Thymus (tissue), 14 donors: ENCODE measurements at places on chromosomes 7 and 10. TPM values are rescaled to one million over a fixed set of nuclear protein-coding genes. Genes with fewer than 3 reads are reported as not detected.

DNA sequence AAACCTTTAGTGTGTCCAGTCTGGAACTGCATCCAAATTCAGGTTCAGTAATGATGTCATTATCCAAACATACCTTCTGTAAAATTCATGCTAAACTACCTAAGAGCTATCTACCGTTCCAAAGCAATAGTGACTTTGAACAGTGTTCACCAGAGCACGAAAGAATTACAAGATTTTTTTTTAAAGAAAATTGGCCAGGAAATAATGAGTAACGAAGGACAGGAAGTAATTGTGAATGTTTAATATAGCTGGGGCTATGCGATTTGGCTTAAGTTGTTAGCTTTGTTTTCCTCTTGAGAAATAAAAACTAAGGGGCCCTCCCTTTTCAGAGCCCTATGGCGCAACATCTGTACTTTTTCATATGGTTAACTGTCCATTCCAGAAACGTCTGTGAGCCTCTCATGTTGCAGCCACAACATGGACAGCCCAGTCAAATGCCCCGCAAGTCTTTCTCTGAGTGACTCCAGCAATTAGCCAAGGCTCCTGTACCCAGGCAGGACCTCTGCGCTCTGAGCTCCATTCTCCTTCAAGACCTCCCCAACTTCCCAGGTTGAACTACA, 694 bp upstream of the FAS start:
- DNase-seq: no peak

DNA sequence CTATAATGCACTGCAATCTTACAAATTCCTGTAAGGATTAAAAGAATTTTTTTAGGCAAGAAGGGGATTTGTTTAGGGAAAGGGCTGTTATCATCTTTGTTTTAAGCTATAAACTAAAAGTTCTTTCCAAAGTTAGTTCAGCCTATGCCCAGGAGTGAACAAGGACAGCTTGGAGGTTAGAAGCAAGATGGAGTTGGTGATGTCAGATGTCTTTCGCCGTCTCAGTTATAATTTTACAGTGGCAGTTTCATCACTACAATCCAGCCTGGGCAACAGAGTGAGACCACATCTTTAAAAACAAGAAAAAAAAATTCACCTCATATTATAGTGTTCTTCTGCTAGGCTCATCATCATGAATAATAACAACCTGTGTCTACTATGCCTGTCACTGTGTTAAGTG, 2.1 kb upstream of the TOMM7 start:
- DNase-seq: no peak

DNA sequence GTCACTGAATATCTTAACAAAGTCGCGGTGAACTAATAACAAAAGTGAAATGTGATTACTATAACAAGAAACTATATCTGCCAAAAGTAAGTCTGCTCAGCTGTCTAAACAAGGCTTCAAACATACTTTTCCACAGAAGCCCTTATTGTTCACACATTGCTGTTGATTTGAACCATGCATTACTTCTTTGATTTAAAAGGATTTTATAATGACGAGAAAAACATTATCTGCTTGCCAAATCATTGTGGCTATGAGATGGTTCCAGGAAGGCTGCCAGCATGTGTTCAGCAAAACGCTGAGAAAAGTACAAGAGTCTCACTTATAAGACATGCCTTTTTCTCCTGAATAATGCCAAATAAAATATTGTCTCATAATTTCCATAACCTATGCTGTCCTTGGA, 24.4 kb downstream of the RNF133 start:
- DNase-seq: no peak

DNA sequence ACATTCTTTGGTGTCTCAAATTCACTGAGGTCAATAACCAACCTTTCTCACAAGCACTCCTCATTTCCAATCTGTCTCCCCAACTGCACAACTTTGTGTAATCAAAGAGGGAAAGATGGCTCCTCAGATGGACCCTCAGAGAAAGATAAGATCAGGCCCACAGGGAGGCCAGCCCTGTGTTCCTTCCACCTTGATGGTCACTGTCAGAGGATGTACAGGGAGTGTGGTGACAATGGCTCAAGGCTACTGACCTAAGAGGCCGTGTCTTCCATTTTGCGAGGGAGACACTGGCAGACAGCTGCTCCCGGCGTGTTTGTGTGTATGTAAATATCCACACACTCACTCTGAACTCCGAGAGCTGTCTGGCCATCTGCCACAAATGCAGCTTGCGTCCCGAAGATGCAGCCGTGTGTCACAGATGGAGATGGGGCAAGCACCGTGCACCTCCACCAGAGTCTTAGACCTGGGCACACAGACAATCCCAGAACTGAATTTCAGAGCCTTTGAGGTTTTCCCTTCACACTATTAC, 712.1 kb upstream of the NRP1 start:
- no peak for DNase-seq

DNA sequence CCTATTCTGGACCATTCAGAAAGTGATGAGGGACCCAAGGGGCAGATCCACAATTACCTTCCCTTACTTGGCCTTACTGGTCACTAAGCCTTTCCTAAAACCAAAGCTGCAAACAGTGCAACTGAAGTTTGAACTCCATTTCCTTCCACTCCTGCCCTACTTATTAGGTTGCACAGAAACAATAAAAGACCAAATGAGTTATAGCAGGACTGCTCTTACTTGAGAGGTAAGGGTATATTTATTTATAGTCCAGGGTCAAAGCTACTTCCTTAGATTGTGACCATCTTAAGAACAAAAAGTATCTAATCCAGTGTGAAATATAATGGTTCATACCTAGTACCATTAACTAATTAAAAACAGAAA, 27.0 kb downstream of the CDK6 start:
- DNase-seq: no peak

DNA sequence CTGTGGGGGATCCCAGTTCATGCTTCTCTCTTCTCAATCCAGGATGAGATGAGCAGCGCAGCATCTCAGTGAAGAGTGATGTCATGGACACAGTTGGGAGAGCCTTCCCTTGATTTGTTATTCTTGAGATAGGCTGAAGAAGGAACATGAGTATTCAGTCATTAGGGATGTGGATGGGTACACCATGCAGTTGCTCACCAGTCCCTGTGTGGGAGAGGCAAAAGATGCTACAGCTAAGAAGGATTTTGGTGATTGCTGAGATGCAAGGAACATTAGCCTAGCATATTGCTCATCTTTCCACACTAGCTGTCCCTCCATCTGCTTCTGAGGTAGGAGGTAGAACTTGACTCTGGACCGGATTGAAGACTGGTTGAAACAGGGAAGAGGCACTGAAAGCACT, 179.6 kb downstream of the GALNT17 start:
- no peak for DNase-seq

- no peak for DNase-seq
These were observed 650.7 kb downstream of the INHBA start for GRCh38 chr7:41052201-41052600.

- DNase-seq: no peak
These were observed 5.8 kb downstream of the IGFBP1 start for GRCh38 chr7:45893996-45894664.

- no peak for DNase-seq
These were observed at the start of gene FGL2 for GRCh38 chr7:77199013-77199966. Gene FGL2, minus strand, starts transcription at chr7:77199819. Its CDS starts 26 bp downstream, at chr7:77199793.

- DNase-seq: peak; percentile 45
These were observed 789 bp downstream of the TCF7L2 start for GRCh38 chr10:112950714-112951358.

IL6 gene
- total RNA-seq: 0.24 TPM

EN2 gene
- under 0.01 TPM for total RNA-seq

ENTPD1 gene
- total RNA-seq: 20.5 TPM

CCDC71L gene
- 24.6 TPM for total RNA-seq

HOGA1 gene
- 0.19 TPM for total RNA-seq

MYL10 gene
- not detected for total RNA-seq

GLI3 gene
- total RNA-seq: 3.2 TPM

OPN1SW gene
- not detected for total RNA-seq
